GM04504 (cell line): ENCODE measurements at places on chromosomes 1 and 21.

DNA sequence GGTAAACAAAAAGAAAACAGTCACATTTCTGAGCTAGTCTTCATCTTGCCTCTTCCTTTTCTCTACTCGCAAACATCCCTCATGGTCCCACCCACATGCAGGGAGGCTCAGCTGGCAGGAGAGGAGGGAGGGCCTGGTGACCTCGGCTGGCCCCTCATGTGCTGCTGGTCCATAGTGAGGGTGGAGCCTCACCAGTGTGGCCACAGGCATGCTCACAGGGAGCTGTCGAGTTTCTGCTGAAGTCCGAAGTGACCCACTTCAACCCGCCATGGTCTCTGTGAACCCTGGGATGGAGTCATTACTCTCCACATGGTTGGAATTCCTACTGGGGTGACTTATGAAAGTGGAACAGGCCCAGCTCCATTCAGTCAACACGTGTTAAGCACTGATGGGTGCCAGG, 253.4 kb downstream of the RHOU start:
- no peak for DNase-seq

DNA sequence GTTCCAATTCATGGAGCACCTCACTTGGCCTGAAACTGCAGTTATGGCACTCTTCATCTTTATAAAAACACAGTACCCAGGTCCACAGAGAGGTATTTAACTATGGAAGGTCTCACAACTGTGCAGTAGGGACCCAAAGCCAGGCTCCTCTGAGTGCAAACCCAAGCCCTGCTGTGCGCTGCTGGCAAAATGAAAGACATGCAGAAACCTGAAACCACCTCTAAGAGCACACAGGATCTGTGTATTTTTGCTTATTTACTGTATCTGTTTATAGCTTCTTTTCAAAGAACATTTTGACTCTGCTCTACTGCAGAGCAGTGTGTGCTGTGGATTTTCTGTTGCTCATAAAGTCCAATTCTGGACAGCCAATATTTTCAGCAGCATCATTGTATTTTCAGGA, 166.6 kb downstream of the DSCAM start:
- DNase-seq, result no peak

- no peak for DNase-seq
These were observed 130.8 kb downstream of the HFM1 start for GRCh38 chr1:91273875-91274274.

GRCh38 chr1:231420299-231420958, 1.7 kb downstream of the EGLN1 start:
- DNase-seq, result no peak

- DNase-seq, result no peak
These were observed 1618.7 kb downstream of the AMY1C start for GRCh38 chr1:105368446-105368845.

- no peak for DNase-seq
These were observed 228.8 kb downstream of the HHAT start for GRCh38 chr1:210557426-210558077.

GRCh38 chr21:14557413-14557812, 11.3 kb upstream of the SAMSN1 start:
- DNase-seq, result no peak

DNA sequence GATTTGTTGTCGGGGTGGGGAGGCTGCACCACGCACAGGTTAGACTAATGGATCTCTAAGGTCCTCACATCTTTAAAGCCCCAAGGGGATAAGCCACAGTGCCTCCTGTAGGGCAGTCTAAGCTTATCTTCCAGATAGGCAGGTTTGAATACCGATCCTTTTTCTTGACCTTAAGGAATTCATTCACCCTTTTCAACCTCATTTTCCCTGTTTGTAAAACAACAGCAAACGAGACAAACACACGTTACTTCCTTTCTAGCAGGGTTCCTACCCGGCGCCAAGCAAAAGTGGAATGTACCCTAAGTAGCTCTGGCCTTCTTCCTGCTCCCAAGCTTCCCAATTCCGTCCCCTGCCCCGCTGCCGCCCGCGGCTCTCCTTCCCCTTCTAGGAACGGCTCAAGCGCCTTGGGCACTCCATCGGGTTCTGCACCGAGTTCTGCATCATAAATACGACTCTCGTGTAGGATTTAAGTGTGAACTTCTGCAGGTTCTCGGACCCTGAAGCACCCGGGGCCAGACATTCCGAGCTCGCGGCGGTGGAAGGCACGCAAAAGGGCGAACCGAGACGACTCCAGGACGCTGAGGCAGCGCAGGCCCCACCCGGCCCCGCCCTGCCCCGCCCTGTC, 548 bp upstream of the CDC20 start:
- DNase-seq, result no peak

- no peak for DNase-seq
These were observed 109.0 kb downstream of the HIVEP3 start for GRCh38 chr1:41809692-41810091.

GRCh38 chr1:39152923-39153322, 51.6 kb upstream of the MACF1 start:
- no peak for DNase-seq

DNA sequence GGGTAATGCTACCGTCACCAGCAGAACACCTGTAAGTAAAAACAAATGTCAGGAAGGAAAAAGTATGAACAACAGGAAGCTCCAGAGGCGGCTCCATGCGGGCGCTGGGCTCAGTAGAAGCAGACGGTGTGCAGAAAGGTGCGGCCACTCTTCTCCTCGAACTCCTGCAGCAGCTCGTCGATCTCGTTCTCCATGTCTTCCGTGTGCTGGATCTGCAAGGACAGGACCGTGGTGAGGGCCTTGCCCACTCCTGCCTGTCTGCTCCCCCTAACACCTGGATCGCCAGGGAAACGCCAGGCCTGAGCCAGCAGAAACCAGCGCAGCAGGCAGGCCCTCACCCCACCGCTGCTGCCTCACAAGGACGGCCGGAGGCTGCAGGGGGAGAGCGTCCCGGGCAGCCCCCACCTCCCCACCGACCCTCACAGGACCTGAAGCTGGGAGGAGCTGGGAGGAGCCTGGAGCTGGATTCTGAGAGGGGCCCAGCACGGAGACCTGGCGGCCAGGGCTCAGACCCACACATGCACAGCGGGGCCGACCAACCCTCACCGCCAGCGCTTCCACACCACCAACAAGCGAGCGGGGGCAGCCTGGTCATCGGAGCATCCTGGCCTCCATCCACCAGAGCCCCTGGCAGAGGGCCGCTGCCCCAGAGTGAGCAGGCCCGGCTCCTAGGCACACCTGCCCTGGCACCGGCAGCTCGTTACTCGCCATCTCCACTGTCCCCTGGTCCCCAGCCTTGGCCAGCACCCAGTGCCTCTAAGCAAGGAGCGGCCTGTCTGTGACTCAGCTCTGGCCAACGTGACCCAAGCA, 1.7 kb upstream of the TMEM240 start:
- no peak for DNase-seq

DNA sequence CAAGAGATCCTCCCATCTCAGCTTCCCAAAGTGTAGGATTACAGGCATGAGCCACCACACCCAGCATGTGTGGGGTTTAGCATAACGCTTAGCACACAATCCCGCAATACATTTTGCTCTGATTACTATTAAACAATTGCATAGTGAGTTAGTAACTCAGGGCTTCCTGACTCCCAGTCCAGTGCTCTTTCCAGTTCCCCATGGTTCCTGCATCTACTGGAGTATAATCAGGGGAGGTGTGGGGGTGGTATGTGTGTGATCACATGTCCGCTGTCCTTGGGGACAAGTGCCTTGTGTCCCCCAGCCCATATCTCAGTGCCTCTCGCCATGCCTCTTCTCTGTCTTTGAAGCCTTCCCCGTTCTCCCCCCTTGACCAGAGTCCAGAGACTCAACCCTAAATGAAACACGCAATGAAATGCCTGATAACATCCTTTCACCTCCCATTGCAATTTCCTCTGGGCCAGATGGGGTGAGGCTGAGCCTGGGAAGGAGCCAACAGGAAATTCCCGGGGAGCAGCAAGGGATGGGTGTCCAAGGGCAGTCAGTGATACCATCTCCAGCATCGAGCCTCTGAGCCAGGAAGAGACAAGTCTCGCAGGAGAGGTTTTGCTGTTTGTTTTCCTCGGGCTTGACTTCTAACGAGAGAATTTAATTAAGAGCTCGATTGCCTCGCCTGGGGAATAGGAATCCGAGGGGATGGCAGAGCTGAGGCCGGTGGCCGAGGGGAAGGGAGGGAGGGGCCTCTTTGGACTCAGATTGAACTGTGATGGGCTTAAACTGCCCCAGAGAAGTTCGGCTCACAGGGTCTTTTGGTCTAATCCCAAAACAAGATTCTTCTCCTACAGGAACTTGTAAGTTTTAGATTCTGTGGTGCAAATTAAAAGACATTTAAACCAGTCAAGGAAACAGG, 7.7 kb upstream of the HTR1D start:
- DNase-seq, result peak; percentile 60

- no peak for DNase-seq
These were observed 75.5 kb upstream of the RAB3GAP2 start for GRCh38 chr1:220347654-220348175.

DNA sequence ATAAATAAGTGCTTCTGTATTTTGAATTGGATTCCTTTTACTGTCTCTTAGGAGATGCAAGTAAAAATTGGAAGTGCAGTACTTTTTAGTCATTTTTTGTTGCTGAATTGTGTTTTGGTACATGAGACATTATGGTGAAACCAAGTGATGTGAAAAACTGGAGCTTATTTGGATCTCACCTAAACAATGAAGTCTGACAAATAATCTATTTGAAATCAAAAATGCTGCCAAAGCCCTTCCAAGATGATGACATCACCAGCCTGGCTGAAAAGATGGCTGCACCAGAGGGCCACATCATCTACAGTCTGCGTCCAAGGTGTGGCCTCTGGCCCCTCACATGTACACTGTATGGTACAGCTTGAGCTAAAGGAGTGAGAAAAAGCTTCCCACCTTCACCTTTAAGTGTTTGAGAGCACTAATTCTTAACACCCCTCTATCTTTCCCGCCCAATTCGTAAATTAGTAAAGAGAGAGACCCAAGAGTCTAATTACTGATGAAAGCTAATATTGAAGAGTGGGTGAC, 192.5 kb upstream of the ST6GALNAC5 start:
- no peak for DNase-seq

DNA sequence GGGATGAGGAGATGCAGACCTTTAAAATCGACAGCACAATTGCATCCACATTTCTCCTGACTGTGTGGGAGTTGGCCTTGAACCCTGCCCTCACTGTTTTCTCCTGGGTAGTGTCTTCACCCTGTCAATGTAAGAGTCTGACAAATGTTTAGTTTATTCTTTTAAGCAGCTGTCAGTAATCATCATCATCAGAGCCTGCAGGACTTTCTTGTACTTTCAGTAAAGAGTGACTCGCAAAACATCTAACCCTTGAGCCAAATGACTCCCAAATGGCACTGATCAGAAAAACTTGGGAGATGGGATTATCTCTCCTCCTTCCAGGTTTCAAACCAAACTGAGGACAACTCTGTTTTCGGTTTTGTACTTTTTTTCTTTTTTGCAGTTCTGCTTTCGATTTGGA, 460.2 kb downstream of the KIF26B start:
- DNase-seq, result no peak

DNA sequence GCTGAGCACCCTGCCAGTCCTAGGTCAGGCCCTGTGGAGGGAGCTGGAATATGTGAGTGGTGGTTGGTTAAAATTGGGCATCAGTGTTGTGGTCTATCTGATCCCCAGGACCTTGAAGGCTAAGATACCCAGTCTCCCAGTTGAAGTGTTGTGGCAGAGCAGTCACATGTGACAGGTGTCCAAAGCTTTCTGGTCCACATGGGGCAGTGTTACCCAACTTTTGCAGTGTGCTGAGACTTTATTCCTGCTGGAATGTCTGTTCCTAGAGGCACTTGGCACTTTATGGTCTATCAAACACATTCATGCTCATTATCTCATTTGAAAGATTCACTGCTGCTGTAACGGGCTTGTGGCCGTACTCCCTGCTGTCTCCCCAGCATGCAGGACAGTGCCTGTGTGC, 21.0 kb upstream of the LORICRIN start:
- no peak for DNase-seq

DNA sequence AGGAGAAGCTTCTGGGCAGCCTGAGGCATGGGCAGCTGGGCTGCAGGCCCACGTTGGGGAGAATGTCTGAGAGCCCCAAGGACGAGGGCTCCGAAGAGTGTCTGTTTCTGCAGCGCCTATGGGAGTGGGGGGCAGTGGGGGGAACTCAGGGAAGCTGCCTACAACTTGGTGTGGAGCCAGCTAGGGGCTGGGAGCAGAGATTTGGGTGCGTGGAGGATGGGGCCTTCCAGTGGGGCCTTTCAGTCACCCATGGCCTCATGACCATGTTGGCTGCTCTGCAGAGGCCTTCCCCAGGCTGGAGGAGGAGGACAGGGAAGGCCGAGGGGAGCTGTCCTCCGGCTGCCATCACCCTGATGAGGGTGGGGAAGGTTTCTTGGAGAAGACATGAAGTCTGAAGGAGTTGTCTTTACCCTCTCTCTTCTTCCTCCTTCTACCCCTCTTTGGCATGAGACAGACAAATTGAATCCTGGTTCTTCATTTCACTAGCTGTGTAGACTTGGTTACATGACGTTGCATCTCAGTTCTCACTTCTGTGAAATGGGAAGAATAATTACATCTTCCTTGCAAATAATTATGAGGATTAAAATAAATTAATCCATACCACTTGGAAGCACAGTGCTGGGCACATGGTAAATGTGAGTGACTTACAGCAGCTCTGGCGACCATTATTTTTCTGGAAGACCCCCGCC, 8.3 kb downstream of the PPFIA4 start:
- no peak for DNase-seq

GRCh38 chr21:38712071-38712470, 93.7 kb upstream of the ETS2 start:
- peak; percentile 22 for DNase-seq

DNA sequence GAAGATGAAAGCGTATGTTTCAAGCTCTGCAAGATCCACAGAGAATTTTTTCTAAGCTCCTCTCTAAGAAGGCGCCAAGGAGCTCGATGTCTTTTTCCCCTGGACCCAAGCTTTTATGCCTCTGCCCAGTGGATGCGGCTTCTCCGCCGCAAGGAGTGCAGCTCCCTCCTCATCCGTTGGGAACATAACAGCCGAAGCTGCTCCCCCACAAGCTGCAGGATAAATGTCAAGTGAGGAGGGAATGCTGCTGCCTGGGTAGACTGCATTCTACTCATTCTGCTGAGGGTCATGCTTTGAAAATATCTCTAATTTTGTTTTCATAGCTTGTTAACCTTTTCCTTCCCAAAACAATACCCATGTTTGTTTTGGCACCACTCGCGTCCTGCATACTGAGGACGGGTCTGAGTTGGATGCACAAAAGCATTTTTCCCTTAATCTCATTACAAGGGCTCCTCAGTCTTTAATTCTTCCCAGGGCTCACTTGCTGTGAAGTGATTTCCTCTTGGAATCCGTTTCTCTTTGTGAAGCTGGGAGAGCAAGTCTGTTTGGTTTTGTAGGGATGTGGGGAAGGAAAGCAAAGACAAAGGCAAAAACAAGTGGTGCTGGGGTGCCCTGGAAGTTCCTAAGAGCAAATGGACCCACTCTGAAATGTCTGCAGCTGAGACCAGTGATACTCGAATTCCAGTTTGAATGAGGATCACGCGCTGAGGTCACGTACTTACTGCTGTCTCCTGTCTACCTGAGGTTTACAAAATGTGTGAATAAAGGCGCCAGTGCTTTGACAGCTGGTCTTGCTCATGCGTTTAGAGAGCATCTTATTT, 134.0 kb upstream of the IRF2BP2 start:
- no peak for DNase-seq

DNA sequence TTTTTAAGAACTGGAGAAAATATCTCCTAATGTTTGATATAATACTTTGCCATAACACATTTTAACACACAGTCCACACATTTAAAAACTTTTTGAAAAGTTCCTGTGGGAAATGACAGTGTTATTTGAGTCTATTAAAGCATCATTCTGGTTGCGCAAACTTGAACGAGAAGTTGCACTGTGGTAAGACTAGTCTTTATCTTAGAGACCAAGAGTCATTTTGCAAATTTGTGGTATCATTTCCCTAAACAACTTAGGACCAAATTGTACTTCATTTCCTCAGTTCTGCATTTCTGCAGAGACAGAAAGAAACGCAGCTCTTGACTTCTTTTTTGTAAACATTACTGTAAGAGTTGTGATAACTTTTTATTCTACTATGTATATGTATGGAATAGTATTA, at the start of gene RGS18:
Gene RGS18, plus strand, starts transcription at position 282 of the 400 bp plus-strand sequence. CDS start 176 bp downstream, outside the sequence.
- DNase-seq, result no peak
